Right atrium auricular region (tissue), 2 donors: ENCODE measurements at places on chromosomes 4 and X. TPM values are rescaled to one million over a fixed set of nuclear protein-coding genes. Genes with fewer than 3 reads are reported as not detected.

CTAG2 gene
- total RNA-seq = not detected

DNA sequence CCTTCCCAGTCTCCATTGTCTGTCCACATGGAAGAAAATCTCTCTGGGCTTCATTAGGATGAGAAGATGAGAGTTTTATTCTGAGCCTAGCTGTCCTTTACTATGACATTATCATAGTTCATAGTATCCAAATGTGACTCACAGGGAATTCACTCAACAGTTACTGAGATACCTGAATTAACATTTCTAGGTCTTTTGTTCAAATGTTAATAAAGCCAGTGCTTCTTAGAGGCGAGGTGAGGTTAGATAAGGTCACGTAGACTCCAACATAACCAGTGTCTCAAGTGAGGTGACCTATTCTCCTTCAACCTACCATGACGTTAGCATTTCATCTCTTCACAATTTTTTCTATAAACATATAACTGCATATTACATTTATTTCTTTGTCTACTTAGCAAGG lies 67.2 kb downstream of the PALLD start:
- H3K27ac ChIP-seq = no peak overlapping the region
- no peaks in the 10 kb centered on the region for H3K27me3 ChIP-seq
- DNase-seq = no peak
- no peaks in the 10 kb centered on the region for H3K4me1 ChIP-seq

DNA sequence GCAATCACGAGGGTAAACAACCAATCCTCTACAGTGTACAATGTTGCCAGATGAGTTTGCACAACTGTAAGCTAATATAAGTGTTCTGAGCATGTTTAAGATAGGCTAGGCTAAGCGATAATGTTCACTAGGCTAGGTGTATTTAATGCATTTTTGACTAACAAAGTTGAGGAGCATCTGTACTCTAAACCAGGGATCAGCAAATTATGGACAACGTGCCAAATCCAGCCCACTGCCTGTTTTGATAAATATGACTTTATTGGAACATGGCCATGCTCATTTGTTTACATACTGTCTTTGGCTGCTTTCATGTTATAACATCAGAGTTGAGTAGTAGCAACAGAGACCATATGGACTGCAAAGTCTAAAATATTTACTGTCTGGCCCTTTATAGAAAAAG lies 46.3 kb upstream of the ARHGEF6 start:
- DNase-seq = no peak
- no peaks in the 10 kb centered on the region for H3K4me1 ChIP-seq
- no peak overlapping the region for H3K4me3 ChIP-seq
- no peaks in the 10 kb centered on the region for H3K36me3 ChIP-seq
- no peak overlapping the region for H3K27ac ChIP-seq

DNA sequence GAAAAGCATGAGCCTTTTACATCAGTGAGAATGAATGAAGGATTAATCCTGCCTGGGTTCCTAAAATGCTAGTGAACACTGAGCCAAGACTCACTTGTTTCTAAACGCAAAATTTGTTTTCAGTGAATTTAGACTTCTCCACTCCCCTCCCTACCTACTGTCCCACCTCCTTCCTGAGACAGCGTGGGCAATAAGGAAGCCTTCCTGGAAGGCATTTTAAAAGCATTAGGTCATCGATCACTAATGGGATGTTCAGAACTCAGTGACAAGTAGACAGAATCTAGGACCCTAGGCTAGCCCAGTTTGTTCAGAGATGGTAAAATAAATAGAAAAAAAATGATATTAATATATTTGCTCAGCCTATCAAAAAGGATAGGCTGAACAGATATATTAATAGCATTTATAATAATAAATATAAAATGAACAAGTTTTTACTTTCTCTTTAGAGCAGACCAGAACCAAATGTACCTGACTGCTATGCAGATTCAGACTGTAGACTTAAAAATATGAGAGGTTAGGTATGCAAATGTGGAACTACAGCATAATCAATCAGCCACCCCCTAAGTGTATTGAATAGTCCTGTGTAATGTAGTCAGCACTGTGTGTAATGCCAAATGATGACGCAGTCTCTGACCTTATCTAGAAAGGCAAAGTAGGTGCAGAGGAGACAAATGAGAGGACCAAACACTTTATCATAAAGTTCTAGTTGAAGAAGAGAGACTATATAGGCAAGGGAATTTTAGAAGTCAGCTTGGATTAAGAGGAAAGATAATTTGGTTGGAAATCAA lies 331.1 kb downstream of the GPAT3 start:
- H3K4me1 ChIP-seq = no peaks in the 10 kb centered on the region
- H3K27me3 ChIP-seq = no peaks in the 10 kb centered on the region
- no peak overlapping the region for H3K27ac ChIP-seq
- no peaks in the 10 kb centered on the region for H3K36me3 ChIP-seq
- no peak overlapping the region for H3K4me3 ChIP-seq
- no peak for DNase-seq

DNA sequence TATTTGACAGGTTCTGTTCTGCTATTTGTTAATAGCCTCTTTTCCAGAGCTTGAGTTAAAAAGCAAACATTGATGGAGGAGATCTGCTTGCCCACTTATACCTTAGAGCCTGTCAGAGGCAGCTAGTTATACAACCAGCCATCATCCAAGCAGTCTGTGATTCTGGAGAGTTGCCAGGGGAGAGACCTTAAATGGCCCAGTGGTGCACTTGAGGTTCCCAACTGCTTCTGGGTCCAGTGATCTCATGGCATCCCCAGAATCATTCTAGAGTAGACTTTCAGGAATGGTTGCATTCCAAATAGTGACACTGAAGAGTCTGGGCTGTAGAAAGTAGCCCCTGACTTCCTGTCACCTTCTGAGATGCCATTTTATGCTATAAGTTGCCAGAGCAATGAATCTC lies 160.7 kb downstream of the FHIP1A start:
- H3K36me3 ChIP-seq = no peaks in the 10 kb centered on the region
- no peak overlapping the region for H3K4me3 ChIP-seq
- no peak for DNase-seq
- no peaks in the 10 kb centered on the region for H3K27me3 ChIP-seq
- no peaks in the 10 kb centered on the region for H3K4me1 ChIP-seq
